ENCODE measurements at places on chromosomes 5 and 9.
A peak's percentile ranks its signal among the peaks of the same experiment; 100 is the strongest.

- DNase-seq, result no peak
These were observed 28.2 kb downstream of the PRELID2 start for GRCh38 chr5:145806923-145807322.

DNA sequence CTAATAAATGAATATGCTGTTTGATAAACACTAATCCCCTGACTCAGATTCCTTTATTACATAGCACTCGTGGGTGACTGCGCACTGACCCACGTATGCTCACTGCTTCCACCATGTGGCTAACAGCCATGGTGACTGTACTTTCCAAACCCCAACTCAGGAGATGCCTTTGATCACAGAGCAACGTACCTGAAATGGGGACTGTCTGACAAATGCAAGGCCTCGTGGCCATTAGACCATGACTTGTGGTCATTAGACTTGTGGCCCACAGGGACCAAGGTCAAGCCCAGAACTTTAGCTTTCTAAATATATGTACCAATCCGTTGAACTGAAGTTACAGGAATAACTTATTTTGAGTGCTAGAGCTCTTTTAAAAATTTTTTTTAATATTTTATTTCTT is 46.6 kb downstream of the CYFIP2 start:
- peak; percentile 15 for DNase-seq

GRCh38 chr9:122132539-122132938 is 27.0 kb downstream of the NDUFA8 start:
- no peak for DNase-seq

DNA sequence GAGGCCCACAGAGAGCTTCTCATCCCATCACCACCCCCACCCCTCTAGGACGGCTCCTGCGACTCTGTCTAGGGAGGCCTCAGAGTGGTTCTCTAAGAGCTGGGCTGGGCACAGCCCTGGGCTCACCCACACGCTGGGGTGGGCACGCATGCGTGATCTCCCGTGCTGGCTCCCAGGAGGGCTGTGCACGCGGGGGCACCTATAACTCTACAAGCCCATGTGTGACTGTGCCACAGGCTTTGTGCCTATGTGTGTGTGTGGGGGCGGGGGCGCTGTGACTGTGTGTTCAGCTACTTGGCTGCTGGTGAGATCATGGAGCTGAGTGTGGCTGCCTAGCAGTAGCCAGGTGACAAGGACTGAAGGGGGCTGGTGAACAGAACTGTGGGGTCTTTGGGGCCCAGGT is 32.2 kb downstream of the NDUFA8 start:
- DNase-seq, result no peak

DNA sequence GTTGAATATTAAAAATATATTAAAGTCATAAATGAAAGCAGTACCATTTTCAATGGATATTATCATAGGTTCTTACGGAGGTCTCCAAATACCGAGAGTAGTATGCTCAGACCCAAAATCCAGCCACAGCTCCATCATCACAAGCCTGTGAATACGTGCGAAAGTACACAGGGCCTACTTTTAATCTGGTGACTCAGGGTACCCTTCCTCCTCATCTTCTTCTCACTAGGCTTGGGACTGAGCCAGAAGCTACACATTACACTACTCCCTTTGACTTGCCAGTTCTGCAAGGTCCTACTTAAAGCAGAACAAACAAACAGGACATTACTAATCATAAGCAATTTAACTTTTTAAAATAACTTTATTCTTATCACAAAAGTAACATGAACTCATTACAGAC is 7.6 kb upstream of the RIC1 start:
- DNase-seq, result no peak

DNA sequence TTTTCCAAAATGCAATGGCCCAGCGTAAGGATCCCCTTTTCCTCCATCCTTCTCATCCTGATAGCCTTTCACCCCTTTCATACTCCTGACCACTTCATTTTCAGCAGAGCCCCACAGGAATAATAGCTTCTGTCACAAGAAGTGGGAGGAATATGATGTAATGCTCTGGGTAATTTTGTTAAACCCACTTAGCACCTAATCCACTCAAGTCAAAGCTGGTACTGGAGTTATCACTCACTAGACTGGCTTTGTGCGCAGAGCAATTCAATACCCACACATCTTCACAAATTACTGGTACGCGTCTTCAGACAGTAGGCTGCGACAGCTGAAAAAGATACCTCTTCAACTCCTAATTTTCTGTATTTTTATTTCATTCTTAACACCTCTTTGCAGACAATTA is 2232.8 kb upstream of the WWC1 start:
- no peak for DNase-seq

DNA sequence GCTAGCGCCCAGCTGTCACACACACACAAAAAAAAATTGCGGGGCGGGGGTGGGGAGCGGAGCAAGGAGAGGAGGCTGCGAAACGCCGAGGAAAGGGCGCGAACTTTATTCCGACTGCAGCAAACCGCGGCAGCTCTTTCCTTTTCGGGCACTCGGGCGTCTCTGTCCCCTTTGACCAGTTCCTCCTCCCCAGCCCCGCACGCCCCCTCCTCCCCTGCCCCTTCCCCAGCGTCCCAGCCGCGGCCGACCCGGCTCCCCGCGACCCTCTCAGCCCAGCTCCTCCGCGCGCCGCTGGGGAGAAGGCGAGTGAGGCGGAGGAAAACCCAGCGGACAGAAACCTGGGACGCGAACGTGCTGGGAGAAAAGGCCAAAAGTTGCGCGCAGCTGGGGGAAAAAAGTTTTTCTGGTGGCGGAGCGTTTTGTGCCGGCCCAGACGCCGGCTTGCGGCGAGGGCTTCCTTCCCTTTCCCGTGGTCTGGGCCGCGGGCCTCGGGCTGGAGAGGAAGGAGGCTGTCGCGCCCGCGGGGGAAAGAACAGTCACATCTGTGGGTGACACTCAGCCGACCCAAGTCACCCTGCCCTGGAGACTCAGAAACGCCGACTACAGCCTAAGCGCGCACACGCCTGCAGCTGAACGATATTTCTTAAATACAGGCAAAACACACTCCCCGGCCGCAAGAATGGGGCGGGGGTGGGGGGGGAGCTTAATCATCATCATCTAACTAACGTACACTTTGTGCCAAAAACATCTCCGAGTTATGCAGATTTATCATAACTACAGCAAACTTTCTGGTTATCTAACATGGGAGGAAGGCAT is 1.1 kb upstream of the BNC2 start:
- no peak for DNase-seq

DNA sequence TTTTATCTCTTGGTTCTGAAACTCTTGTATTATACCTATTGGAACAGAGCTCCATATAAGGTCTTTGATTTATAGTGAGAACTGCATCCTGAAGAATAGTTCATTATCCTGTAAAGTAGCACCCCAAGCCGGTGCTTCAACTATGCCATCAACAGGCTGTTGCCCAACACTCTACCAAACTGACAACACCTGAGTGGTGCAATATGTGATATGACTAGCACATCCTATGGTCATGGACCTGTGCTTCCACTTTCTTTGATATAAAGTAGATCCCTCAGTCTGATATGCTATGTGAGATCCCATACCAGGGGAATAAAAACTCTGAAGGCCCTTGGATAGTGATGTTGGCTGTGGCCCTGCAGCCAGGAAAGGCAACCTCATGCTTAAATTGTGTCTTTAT is 15.8 kb downstream of the CSF2 start:
- no peak for DNase-seq

DNA sequence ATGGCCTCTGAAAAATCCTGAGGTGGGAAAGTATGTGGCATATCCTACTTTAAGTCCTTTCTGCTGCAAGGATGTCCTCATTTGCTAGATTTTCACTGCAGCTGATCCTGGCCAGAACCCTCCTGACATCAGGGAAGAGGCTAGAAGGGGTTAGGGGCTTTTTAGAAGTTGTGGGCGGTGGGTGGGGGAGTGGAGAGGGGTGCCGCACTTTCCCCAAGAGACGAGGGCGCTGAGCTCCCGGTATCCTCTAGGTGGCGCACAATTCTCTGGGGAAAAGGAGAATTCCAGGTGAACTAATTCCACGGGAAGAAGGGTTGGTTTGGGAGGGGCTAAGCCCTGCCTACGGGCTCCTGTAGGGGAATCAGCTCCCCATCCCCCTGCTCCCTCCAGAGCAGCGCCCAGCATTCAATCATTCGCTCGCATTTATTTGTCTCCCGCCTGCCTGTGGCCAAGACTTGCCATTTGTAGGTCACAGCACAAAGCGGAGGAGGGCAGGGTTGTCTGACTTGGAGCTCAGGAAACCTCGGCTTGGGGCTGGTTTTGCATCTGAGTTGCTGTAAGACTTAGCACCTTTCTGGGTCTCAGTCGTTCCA is 42.9 kb upstream of the HAND1 start:
- peak; percentile 63 for DNase-seq

- no peak for DNase-seq
These were observed 16.0 kb downstream of the MVB12B start for GRCh38 chr9:126342621-126343031.

GRCh38 chr5:78927657-78928282 is 57.3 kb downstream of the ARSB start:
- peak; percentile 61 for DNase-seq

DNA sequence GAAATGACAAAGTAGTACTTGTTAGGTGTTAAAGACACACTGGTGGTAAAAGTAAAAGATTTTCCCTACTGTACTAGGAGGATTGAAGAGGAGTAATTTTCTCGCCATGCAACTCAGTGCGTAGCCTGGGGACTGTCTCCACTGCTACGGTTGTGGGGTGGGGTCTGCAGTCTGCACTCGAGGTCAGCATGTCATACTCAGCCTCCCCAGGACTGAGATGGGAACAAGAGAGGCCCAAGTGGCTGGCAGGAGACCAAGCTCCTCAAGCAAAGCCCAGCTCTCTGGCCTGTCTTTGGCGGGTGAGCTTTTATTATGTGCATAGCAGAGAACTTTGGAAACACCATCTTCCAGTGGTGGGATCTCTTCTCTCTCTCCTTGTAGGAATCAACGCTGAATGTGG is 10.4 kb downstream of the NHP2 start:
- no peak for DNase-seq

DNA sequence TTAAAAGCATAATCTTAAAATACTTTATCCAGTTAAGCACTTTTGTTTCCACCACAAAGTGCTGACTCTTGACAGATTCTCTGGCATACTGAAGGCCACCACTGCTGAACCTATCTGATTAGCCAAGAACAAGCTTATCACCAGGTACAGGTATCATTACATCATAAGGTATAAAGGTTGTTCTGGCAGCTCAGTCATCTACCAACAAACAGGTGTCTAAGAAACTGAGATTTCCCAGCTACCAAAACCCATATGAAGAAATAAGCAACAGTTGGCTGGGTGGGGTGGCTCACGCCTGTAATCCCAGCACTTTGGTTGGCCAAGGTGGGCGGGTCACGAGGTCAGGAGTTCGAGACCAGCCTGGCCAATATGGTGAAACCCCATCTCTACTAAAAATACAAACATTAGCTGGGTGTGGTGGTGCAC is 5.0 kb downstream of the MTMR12 start:
- no peak for DNase-seq

GRCh38 chr9:83167126-83167525 is 104.2 kb upstream of the RASEF start:
- no peak for DNase-seq

DNA sequence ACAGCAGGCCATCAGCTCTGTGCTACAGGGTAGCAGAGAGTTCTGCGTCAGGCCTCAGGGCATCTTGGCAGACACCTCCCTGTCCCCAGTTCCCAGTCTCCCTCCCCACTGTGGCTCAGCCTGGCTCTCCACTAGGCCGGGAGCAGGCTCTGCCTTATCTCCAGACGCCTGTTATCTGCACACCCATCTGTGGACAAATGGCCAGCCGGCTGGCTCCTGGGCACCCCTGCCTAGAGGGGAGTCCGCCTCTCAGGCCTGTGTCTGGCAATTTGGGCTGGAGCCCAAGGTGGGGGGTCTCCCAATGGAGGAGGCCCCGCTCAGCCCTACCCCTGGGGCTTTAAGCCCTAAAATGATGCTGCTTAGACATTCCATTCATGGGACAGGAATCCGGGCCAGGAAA is 39.2 kb upstream of the HAND1 start:
- DNase-seq, result no peak
